NCI-H1048 (cell line): ENCODE measurements at places on chromosomes 2 and 18.

- DNase-seq, result no peak
These were observed 332.8 kb upstream of the MAP2 start for GRCh38 chr2:209091056-209091455.

- DNase-seq, result no peak
These were observed 1.6 kb downstream of the TMEM178A start for GRCh38 chr2:39667104-39667885.

- no peak for DNase-seq
These were observed 163.8 kb downstream of the FAM210A start for GRCh38 chr18:13562494-13563029.

GRCh38 chr2:209472871-209473270 lies 49.0 kb downstream of the MAP2 start:
- DNase-seq, result no peak

DNA sequence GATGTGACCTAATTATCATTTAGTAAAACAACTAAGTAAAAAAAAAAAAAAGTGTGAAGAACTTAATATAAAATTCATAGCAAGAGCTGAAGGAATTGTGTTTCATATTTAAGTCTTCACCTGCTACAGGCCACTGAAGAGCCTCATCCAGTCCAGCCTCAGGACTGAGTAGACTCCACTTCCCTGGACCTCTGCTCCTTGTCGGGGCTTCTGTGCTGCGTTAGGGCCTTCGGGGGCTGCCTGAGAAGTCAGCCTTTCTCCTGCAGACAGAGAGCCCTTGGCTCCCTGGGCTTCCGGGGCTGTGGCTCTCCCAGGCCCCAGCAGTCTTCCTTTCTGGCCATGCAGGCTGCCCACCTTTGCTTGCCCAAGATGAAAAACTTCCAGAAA lies 95.5 kb downstream of the MTCL1 start:
- no peak for DNase-seq

DNA sequence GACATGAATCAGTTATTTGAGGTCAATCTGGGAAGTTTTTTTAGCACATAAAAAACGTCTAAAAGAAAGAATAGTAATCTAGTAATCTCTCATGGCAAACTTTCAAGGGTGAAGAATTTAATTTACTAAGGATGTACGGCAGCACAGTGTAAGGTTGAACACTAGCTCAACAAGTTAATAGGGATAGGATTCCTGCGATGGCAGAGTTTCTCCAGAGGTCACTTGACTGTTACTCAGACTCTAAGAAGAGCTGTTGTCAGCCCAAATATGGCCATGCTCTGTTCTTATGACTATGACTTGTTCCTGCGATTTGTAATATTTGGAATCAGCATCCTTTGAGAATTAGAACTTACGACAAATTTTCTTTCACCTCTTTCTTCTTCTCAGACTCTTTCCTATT lies 553.3 kb upstream of the TNP1 start:
- DNase-seq, result no peak

- DNase-seq, result no peak
These were observed 68.5 kb downstream of the STPG4 start for GRCh38 chr2:47086571-47086970.

- no peak for DNase-seq
These were observed 61.6 kb upstream of the NOSTRIN start for GRCh38 chr2:168740788-168741187.

- DNase-seq, result peak; percentile 8
These were observed 5.4 kb upstream of the SLC3A1 start for GRCh38 chr2:44269831-44270230.

DNA sequence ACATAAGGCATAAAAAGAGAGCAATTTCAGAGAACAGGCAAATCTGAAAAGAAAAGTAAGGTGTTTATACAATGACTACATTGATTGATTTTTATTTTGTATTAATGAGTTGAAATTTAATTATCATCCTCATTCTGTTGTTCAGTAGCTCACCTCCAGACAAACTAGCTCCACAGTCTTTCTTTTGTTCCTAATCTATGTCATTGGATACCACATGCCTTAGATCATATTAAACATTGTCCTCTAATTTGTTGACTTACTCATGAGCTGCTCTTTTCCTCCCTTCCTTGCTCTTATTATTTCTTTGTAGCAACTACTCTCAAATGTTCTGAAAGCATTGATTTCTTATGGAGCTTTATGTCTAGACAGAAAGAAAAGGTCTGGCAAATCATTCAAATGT lies 185.5 kb upstream of the ZSWIM2 start:
- DNase-seq, result no peak

- DNase-seq, result no peak
These were observed 359.4 kb upstream of the DSEL start for GRCh38 chr18:67875944-67876343.

- DNase-seq, result no peak
These were observed 246.0 kb upstream of the CXCR4 start for GRCh38 chr2:136363900-136364299.

GRCh38 chr18:24138789-24139616 lies at the start of gene CABYR:
Gene CABYR, plus strand, starts transcription at chr18:24139062. Its CDS starts 4,053 bp downstream, at chr18:24143115.
- peak; percentile 76 for DNase-seq

GRCh38 chr2:234611209-234611608 lies 114.3 kb upstream of the ARL4C start:
- no peak for DNase-seq

DNA sequence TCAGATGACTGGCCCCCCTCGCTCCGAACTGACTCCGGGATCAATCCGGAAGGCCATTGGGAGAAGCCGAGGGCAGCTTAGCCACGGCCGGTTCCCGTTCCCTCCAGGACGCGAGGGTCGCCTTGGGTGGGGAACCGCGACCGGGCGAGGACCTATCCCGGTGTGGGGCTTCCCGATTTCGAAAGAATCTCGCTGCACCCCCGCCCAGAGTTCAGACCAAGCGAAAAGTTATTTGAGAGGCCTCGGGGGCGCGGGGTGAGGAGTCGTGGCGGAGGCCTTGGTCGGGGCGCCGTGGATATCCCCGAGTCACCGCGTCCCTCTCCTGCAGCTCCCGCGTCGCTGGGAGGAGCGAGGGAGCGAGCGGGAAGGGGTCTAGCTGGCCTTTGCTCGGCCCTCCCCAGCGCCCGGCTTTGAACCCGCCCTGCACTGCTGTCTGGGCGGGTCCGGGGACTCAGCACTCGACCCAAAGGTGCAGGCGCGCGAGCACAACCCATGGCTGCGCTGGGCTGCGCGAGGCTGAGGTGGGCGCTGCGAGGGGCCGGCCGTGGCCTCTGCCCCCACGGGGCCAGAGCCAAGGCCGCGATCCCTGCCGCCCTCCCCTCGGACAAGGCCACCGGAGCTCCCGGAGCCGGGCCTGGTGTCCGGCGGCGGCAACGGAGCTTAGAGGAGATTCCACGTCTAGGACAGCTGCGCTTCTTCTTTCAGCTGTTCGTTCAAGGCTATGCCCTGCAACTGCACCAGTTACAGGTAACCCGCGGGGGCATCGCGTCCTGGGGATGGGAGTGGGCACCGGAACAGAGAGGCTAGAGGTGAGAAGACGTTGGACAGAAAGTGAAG lies at the start of gene CYP27A1:
TSS of gene CYP27A1 (plus strand) at position 457 of the 837 bp plus-strand sequence. CDS start at position 493, 36 bp downstream.
- DNase-seq, result no peak

DNA sequence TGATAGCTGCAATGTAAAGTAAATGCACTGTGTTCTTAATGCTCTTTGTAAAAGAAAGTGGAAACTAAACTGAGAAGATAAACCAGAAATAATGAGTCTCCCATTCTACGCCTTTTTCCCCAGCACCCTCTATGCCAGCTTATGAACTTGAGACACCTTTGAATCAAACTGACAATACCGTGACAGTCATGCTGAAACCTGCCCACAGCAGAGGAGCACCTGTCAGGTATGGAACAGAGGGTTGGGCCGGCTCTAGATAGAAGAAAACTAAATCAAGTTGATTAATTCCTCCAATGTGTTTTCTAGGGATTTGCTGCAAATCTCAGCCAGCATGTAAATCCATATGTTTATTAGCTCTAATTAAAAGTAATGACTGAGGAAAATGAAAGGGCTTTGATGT lies 520.6 kb upstream of the RAB12 start:
- DNase-seq, result no peak

GRCh38 chr2:218271487-218271797 lies 1.1 kb downstream of the PNKD start:
- DNase-seq, result no peak

- no peak for DNase-seq
These were observed 1.7 kb upstream of the DYSF start for GRCh38 chr2:71451705-71452104.

DNA sequence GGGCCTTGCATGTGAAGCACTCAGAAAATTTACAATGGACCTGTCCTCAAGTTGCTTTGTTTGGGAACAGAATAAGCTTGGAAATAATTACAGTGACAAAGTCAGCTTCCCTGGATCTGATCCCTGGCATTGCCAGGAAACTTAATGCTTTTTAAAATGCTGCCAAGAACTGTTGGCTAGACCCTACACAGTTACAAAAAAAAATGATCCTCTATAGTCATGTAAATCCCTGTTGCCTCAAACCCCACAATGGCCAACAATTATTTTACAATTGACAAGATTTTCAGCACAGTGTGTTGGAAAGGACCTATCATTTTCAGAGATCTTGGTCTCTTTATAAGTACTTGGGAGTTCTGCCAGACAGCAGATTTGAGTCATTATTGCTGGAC lies 470.4 kb upstream of the ACVR2A start:
- DNase-seq, result no peak

DNA sequence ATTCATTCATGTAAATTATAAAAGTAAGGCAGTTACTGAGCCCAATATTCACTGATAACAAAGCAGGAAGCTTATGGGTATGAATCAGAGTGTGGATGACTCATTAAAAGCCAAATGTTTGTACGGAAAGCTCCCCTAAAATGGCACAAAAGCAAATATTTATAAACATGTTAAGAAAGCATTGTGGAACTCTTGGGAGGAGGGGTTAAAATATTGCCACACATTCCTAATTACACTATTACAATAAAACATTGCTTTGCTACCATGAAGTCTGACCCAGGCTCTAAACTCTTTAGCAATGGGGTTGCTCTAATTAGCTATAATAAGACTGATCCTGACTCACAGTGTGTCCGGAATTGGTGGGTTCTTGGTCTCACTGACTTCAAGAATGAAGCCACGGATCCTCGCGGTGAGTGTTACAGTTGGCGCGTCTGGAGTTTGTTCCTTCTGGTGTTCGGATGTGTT lies 110.9 kb downstream of the NAB1 start:
- no peak for DNase-seq

- no peak for DNase-seq
These were observed 251.4 kb downstream of the SLC8A1 start for GRCh38 chr2:40200366-40200915.

GRCh38 chr2:26273501-26273900 lies 28.8 kb downstream of the HADHB start:
- no peak for DNase-seq

DNA sequence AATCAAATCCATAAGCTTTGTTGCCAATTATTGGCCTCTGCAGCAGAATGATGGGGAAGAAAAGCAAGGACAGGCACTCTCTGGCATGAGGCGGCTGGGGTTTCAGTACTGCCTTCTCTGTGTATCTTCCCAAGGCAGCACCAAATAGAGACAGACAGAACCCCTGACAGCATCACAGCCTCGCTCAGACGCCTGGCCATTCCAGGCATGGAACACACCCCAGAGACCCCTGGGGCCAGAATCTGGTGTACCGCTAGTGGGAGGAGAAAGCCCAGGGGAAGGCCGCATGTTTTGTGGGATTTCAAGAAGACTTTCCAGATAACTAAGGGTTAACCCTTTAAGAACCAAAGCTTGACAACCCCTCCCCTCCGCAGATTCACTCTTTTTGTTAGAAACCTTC lies 282.1 kb downstream of the EN1 start:
- no peak for DNase-seq

DNA sequence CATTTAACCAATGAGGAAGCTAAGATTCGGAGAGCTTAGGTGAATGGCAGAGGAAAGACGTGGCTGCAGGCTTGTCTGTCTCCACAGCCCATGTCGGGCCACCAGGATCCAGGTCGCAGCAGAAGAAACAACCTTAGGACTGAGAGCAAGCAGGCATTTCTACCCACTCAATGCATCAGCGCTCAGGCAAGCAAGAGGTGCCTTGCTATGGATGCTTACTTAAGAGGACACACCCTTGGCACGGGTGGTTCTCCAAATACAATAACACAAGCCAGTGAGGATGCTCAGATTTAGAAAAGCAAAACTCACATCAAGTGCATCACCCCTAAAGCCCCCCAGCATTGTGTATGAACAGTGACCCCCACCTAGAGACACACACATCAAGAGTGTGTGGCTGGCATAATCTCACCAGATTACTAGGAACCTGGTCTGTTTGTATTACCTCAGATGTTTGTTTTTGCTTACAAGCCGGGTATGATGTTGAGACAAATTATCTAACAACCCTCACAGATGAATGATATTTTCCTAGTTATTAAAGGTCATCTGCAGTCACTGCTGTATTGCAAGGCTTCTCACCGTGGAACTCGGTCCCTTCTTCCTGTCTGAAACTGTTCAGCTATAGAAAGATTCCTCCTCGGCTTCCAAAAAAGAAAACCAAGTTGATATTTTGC lies 34.2 kb upstream of the NPAS2 start:
- DNase-seq, result no peak

DNA sequence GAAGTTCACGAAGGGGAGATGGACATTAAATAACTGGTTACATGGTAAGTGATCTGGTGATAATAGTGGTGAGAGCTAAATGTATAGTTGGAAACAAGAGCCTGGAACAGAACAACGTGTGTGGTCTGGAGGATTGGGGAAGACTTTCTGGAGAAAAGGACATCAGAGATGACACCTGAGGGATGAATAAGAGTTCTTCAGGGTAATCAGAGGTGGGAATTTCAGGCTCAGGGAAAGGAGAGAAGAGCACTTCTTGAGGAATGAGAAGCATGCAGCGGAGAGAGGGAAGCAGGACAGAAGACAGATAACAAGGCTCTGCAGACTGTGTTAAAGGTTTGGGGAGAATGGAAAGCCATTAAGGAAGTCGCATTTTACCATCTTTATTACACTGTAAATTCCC lies 450.7 kb downstream of the TNS1 start:
- no peak for DNase-seq

DNA sequence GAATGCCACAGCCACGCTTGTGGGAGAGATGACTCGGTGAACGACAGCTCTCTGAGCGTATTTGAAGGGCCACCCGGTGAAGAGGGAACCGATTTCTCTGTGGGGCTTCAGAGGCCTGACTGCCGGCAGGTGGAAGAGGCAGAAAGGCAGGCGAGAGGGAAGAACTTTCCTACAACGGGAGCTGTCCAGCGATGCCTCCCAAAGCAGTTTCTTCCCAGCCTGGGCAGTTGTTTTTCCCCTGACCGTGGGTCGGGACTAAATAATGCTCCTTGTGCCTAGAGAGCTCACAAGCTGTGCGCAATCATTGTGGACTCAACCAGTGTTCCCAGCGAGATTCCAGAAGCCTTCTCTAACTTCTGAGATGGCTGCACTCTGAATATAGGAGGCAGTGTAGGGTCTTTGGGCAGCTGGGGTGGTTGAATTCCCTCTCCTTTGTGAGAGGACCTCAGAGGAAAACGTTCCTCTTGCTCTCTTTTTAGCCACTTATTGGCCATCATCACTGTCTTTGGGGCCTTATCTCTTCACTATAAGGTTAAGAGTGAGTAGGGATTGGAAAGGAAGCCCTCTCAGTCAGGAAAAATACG lies 710 bp downstream of the SEC11C start:
- DNase-seq, result no peak

DNA sequence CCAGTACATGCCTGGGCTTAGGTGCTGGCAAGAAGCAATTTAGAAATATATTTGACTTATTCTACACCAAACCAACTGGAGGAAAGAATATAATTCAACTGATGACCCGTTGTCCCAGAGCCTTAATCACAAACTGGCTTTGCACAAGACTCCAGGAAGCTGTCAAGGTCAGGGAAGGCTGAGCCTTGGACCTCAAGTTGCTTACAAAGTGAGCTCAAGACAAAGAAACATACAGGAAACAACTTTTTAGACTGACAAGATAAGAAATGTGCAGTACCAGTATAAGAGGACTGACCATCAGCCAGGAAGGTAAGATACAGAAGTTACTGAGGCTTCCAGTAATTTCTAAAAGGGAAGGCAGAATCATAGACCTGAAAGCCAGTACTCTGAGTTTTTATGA lies 35.0 kb upstream of the GPR55 start:
- no peak for DNase-seq
